ENCODE measurements at places on chromosomes 12 and 14.

DNA sequence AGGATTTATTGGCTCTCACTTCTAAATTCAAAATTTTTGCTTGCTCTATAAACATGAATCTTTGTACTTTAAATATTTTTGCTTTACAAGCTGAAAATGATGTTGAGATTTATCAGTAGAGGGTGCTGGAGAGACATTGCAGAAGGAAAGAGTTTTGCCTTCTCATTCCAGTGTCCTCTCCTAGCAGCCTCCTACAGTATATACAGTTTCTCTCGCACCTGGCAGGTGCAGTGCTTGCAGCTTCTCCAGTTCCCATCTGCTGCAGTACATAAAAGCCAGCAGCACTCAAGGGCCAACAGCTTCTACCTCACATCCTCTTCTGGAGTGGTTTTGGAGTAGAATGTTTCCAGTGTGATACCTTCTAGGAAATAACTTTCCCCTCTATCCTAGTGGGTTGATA, 601.8 kb upstream of the ATXN7L3B start:
- DNase-seq: peak; percentile 1

DNA sequence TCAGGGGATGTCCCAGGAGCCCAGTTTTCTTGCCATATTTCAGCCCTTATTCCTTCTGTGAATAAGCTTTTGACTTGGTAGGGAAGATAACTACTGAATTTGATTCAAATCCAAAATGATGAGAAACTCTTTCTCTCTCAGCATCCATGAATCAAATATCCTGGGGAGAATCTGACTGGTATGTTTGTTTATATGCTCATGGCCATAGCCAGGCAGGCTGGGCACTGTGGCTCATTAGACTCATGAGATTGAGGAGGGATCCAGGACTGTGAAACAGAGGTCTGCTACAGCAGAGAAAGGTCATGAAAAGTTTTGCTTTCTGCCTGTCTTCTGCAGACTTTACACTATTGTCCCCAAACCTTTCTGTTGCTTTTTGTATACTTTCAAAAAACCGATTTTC, 346.4 kb upstream of the ATP2B1 start:
- DNase-seq: no peak

DNA sequence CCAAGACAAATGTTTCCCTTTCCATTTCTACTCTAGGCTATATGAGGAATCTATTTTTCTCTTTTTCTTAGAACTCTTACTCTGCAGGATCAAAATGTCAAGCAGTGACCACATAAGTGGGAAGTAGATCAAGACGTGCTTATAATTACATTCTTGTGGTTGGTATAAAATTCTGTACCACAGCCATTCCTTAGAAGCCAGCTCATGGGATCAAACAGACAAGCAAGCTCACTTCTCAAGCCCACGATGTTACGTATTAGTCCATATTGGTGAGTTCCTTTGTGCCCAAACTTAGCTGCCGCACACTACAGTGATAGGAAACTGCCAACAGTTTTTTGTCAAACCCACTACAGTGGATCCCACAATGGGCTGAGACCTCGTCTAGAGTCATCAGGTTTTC, 53.4 kb downstream of the IFNG start:
- no peak for DNase-seq

DNA sequence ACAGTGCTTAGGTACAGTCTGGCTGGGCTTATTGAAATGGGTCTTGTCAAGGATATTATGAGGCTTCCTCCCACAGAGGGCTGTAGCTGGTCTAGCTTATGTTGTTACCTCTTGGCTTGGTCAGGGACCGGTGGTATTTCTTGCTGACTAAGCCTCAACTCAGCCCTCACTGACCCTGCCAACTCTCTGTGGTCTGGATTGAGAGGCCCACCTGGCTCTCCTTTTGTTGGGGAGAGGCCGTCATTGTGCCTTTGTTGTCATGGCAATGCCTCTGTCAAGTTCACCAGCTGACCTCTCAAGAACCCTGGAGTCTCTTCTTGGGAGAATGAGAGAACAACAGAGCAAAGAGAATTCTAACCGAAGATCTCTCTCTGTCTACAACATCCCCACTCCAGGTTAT, 245.6 kb upstream of the NPAS3 start:
- no peak for DNase-seq

DNA sequence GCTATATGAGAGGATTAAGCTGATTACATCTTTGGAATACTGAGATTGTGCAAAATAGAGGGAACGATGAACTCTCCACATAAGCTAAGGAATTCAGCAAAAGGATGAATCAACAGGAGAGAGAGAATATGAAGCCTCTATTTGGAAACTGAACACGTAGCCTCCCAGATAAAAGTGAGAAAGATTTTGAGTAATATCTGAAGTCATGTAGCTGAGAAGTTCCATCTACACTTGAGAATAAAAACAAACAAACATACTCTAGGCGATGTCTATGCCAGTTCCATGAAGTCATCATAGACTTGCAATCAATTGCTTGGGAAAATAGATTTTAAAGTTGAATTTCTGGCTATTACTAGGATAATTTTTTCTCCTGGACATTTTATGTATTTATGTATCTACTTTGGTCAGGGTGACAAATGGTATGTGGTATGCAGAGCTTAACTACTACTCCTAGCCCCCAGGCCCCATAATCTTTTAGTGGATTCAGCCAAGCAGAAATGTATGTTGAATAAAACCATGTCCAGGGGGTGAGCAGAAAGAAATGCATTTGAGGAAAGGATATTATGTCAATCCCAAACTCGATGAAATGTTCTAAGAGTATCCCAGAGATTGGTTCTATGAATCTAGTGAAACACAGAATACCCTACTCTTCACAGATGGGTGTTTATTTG, 627.4 kb downstream of the DIO2 start:
- no peak for DNase-seq

DNA sequence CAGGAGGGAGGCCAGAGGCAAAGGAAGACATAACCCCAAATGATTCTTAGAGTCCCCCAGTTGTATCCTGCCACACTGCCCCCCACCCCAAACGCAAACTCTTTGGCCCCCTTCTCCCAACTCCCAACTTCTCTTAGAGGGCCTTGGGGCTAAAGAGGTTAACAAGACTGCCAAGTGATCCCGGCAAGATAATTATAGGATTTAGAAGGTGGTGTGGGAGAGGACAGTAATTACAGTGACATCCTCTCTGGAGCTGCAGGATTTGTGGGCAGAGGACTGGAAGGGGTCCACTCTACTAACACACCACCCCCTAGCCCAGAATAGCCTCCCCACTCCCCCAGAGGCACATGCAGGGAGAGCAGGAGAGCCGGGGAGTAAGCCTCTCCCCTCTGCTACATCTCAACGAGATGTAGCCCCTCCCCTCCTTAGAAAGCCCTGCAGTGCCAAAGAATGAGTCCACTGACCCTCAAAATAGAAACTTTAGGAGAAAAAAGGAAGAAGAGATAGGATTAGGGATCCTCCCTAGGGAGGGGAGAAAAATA, 5.3 kb upstream of the GDF11 start:
- DNase-seq: no peak

GRCh38 chr12:5988088-5988487, 43.0 kb upstream of the ANO2 start:
- DNase-seq: no peak

- DNase-seq: no peak
These were observed 10.2 kb downstream of the TRMT61A start for GRCh38 chr14:103539056-103539825.

GRCh38 chr14:62462988-62463387, 582.3 kb downstream of the KCNH5 start:
- DNase-seq: no peak

DNA sequence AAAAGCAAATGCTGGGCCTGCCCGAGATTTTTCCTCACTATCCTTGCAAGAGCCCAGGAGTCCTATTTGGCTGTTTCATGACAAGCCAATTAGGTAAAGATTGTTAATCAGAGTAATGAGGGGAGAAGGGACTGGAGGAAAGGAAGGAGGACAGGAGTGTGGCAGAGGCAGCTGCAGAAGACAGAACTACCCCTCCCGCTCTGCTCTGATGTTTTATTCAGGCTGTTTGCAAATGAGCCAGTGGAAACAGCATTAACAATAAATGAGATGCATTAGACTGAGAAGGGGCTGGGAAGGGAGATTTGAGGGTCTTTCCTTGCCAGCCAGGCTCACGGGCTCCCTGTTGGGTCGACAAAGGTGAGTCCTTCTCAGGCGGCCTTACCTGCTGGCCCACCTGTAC, 421.0 kb upstream of the CCDC196 start:
- DNase-seq: no peak

DNA sequence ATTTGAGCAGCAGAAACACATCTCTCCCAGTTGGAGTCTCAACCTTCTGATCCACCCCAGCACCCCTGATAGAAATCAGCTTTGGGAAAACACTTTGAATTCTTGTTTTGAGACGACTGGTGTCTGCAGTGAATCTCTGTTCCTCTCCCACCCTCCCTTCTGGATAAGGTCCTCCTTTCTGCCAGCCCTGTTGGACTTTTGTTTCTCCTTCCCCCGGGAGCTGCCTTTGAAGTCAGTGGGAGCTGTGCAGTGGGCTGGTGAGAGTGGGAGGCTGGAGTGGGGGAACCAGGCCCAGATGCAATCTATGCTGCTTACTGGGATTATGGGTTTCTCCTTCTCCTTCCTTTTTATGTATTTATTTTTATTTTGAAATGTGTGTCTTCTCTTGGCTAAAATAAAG, 49.0 kb downstream of the FLRT2 start:
- no peak for DNase-seq

DNA sequence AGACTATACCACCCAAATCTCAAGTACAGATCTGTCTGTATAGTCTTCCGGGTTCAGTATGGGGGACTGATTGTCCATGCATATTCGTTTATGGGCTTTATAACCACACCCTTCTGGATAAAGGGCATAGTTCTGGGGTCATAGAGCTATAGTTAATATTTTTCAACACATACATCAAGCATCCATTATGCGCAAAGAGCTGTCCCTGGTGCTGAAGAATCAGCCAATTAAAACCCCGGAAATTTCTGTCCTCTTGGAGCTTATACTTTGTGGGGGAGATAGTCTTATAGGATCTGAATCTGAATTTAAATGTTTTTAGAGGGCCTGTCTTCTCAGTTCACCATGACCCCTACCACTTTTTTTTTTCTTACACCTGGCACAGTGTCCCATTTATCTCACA, 256.7 kb downstream of the SUDS3 start:
- DNase-seq: no peak

GRCh38 chr12:109763201-109763841, 49.7 kb downstream of the FAM222A start:
- DNase-seq: peak; percentile 59

GRCh38 chr12:76237086-76237701, 111.0 kb downstream of the BBS10 start:
- no peak for DNase-seq

DNA sequence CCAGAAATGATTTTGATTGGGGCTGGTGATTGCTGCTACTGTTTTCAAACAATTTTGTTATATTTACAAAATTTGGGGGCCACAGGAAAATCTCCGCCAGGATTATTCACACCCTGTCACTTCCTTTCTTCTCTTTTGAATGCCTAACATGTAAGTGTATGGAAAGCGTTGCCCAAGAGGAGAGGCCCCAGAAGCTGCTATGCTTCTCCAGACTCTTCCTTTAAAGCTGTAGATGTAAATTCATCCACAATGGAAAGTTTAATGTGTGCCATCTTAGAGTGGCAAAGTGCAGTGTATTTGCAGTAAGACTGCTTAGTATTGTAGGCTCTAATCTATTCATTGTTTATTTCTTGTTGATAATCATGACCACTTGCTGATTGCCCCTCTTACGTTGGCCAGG, 136.7 kb upstream of the LRIG3 start:
- no peak for DNase-seq

DNA sequence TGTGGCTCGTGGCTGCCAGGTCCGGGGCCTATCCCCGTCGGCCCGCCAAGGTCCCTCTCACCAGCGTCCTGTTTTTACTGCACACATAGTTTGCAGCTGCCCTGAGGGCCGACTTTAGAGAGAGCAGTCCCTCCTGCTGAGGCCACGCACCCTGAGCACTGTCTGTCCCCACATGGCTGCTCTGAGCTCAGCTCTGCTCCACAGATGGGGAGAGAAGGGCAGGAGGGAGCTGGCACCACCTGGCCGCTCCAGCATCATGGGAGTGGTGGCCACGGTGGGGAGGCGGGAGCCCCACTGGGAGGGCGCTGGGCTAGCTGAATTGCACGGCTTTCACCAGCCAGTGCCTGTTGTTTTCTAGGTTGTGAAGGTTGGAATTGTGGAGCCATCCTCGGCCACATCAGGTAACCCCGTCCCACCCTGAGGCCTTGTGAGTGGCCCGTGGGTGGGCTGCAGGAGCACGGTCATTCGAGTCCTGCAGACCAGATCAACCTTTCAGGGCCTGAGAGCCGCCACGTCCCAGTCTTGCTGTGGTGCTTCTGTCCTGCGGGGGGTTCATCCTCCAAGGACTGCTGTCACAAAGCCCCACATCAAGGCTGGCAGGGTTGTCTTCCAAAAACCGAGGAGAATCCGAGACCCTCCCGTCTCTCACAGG, 7.4 kb upstream of the TEX22 start:
- DNase-seq: no peak

DNA sequence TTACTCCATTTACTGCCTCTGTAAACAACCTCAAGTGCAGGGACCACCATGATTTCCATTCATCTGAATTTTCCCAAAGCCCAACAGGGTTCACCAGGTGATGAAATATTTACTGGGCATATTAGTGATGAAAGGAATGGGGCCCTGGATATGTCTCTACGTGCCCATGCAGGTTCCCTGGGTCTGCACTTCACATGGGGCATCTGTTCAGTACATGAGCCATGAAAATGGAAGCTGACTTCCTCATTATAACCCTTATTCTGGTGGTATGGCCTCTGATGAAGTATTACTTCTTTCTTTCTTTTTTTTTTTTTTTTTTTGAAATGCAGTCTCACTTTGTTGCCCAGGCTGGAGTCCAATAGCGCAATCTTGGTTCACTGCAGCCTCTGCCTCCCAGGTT, 26.5 kb upstream of the CORO1C start:
- no peak for DNase-seq

DNA sequence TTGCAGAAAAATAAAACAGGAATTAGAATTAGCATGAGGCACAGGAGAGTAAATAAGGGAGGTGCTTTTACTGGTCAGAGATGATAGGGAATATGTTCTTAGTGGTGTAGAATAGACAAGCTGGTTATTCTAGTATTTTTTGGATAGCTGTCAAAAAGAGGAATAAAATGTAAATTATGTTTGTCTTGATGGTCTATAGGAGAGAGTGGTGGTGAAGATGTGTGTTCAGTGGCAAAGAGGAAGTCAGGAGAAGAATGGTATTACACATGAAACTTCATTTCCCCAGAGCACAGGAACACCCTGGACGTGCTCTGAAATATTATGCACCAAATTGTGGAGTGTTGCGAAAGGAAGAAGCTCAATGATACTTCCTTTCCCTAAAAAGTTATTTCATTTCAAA, 27.8 kb downstream of the MUCL1 start:
- peak; percentile 1 for DNase-seq

- peak; percentile 47 for DNase-seq
These were observed 129.4 kb downstream of the PELI2 start for GRCh38 chr14:56247495-56248200.

GRCh38 chr14:69428289-69428998, 30.0 kb downstream of the SLC39A9 start:
- DNase-seq: peak; percentile 2

- DNase-seq: no peak
These were observed 73.7 kb downstream of the ANKS1B start for GRCh38 chr12:99911081-99911480.

- no peak for DNase-seq
These were observed 29.0 kb downstream of the PEBP1 start for GRCh38 chr12:118164798-118165486.

Measured in common myeloid progenitor, CD34-positive (primary cell).